Stomach (tissue), 19 donors: ENCODE measurements at places on chromosomes 6 and 20. TPM values are rescaled to one million over a fixed set of nuclear protein-coding genes. Genes with fewer than 3 reads are reported as not detected.

Gene NTSR1
- not detected for total RNA-seq

DNA sequence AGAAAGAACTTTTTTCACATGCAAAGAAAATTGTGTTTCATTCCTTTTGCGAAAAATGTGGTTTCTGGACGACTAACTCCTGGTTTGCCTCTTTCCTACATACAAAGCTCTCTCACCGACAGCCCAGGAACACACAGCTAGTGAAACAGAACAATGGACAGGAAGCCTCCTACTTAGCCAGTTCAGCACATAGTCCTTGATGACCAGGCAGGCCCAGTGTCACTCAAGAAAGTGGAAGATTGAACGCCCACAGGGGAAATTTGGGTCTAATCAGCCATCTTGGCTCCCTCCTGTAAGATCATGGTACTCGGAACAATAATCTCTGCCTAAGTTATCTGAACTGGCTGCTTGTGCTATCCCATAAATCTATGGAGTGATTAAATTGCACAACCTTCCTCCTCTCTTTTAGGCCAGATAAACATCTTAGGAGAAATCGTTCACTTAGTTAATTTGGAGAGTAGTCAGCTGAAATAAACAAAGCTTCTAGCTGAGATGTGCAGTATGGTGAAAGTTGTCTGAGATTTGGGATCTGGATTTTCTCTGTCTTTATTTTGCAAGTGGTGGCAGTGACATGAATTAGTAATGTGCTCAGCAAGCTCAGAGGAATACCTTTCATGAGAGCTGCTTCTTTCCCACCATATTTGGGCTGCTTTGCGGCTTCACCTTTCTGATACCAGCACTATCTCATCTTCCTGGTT, 147.0 kb downstream of the MTFR2 start:
- DNase-seq, result peak; percentile 59

GRCh38 chr20:5470458-5470857, 153.7 kb upstream of the PROKR2 start:
- DNase-seq, result no peak

Gene MAK
- total RNA-seq, result 1.0 TPM

DNA sequence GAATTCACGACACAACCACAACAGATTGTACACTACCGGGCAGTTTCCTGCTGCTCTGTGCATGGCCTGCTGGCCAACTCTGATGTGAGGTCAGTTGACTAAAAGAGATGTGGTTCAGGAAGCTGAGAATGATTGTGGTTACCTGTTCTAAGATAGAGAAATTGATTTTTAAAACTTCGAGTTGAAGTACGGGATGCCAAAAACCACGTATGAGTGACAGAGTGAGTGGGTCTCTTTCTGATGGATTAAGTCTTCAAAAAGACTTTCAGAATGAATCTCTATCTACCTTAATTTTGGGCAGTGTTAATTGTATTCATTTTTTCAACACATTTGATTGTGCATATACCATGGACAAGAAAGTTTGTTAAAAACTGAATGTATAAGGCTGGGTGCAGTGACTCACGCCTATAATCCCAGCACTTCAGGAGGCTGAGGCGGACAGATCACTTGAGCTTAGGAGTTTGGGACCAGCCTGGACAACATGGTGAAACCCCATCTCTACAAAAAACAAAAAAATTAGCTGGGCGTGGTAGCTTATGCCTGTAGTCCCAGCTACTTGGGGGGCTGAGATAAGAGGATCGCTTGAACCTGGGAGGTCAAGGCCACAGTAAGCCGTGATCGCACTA, 121.2 kb downstream of the SGK1 start:
- no peak for DNase-seq
